Foreskin keratinocyte (primary cell): ENCODE measurements at places on chromosomes 16 and 17. TPM values are rescaled to one million over a fixed set of nuclear protein-coding genes. Genes with fewer than 3 reads are reported as not detected.

The TEDC2 gene
- total RNA-seq: 17.7 and 19.8 TPM in 2 replicates

The FNDC8 gene
- not detected in 2 replicates for total RNA-seq

The CACNG4 gene
- total RNA-seq: 0.17 and 0.18 TPM in 2 replicates

The KCNAB3 gene
- 0.78 and 1.0 TPM in 2 replicates for total RNA-seq

GRCh38 chr16:16881814-16882213 lies 502.9 kb downstream of the NPIPA7 start:
- no peak for DNase-seq

DNA sequence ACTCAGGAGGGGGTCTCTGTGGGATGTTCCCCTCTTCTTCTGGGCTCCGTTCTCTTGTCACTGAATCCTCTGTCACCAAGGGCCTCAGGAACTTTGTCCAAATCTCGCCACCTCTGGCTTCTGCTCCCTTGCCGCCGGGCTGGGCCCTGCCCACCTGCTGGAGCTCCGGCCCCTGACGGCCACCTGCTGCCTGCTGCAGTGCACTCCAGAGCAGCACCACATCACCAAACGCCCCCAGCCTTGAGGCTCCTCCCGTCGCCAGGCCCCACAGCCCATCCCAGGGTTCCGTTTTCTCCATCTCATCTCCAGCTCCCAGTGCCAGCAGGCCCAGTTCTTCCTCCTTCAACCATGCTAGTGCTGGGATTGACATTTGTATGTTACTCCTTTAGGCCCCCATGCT lies 43.6 kb downstream of the FOXL1 start:
- no peak for DNase-seq

- no peak for DNase-seq
Measured at GRCh38 chr16:87860553-87861299, 8.6 kb downstream of the SLC7A5 start.

DNA sequence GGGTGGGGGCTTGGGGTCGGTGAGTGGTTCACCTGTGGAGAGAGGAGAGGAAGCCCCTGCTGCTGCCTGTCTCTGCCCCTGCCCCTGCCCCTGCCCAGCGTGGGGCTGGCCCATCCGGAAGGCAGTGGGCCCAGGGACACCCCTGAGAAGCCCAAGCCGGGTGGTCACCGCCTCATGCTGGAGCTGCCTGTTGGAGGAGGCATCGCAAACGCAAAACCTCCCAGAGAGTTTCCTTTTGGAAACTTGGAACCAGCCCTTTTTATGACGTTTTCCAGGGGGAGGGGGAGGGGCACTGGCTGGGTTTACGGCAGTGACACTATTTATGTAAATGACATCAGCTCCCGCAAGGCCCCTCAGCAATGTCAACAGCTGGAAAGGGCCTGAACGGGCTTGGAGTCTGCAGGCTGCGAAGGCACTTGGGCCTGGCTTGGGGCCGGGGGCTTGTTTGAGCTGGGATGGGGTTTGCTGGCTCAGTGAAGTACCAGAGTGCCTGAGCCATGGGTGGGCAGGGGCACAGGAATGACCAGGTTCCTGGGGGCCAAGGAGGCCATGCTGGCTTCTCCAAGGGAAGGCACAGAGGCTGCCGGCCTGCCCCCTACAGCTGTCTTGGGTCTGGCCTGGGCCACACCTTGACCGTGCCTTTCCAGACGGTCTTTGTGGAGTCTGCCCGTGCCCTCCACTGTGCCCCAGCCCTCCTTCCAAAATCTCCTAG lies 219.5 kb downstream of the NTN1 start:
- no peak for DNase-seq

DNA sequence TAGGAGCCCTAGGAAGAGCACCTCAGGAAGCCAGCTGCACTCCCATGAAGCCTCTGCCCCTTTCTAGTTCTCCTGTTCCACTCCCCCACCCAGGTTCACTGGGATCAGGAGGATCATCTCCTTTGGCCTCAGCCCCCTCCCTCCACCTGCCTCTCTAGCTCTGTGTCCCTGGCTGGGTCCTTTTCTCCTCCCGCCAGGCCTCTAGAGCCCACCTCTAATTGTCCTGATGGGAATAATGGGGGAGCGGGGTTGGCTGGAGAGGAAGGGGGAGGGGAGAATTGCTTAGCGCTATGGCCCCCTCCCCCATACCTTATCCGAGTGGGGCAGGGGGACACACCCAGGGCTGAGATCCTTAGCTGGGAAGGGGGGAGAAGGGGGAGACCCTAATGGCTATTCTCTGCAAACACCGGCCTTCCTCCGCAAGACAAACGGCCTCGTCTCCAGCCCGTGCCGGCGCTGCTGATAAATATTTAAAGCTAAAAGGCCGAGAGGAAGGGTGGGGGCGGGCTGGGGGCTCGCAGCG lies 997 bp downstream of the HOXB7 start:
- DNase-seq: no peak

DNA sequence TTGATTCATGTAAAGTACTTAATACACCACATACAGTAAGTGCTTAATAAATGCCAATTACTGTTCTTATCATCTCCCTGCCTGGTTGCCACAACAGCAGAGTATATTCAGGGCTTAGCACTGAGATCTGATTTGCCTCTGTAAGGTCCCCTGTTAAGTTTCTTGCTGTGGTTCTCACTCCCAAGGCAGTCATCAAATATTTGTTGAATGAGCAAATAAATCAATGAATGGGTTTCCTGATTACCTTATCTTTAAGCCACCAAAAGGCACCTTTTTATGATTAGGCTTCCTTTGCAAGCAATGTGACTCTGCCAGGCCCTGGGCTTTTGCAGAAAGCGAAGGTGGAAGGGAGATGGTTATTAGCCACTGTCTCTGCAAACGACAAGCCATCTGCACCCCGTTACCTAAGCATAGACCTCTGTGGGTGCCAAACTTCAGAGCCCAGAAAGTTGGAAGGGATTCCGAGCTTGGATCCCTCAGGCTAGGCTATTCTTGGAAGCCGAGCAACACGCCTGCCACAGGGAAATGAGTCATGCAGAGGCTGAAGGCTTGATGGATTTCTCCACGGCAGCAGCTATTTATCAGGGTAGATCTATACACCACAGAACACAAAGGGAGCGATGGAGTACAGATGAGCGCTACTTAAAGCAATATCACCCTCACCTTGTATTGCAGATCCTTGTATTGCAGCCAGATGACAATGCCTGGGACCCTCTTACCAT lies 102.0 kb downstream of the GRIN2A start:
- DNase-seq: peak; percentile 11

DNA sequence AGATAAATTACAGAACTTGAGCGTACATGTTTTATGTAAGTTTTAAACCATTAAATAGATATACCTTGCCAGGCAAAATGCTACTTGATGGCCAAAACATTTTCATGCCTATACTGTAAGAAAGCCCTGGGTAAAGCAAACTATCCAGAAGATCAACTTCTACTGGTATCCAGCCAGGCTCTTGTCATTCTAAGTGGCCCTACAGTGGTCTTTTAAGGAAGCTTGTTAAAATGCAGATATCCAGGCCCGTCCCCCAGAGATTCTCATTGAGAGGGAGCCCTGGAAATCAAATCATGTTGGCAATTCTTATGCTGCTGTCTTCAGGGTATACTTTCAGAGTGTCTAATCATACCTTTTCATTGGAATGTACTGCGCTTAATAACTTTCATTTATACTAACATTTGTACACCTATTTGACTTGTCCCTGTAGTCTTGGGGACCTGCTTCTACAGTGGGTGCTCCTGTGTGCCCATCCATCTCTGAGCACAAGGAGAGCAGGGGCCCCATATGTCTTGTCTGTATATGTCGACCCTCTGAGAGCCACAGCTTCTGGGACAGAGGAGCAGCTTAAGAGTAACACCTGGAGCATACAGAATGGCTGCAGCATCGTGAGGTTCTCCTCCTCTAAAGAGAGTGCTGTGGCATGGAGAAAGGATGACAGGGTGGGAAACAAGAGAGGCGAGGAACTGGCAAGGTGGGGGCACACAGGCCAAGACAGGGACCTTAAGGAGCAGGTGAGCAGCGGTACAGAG lies 43.6 kb upstream of the ANKFY1 start:
- no peak for DNase-seq

- peak; percentile 100 for DNase-seq
Measured at GRCh38 chr17:67421869-67422273, 44.8 kb downstream of the PITPNC1 start.

DNA sequence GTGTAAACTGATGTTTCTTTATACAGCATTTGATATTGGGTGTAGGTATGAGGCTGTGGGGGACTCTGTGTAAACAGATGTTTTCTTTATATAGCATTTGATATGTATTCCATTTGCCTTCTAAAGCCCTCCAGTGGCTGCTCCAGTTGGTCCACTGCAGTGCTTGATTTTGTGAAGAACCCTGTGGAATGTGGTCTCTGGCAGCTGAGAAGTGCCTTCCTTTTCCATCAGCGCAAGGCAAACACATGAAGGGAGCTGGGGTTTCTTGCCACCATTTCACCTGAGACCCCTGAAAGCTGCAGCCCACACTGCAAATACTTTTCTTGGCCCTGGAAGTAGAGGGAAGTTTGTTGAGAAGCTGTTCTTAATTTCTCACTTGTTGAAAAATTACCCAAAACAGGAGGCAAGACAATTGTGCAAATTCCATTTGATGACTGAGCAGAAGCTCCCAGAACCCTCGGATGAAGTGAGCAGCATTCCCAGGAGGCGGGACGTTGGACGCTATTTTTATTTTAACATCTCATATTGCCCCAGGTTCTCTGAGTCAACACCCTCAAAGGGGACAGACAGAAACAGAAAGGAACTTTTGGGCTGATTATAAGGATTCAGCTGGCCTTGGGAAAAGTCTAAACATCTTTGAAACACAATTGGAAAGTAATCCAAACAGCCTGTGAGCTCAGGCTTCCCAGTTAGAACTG lies 158.5 kb upstream of the RPH3AL start:
- DNase-seq: no peak

- no peak for DNase-seq
Measured at GRCh38 chr17:49738456-49739163, 25.3 kb downstream of the FAM117A start.

DNA sequence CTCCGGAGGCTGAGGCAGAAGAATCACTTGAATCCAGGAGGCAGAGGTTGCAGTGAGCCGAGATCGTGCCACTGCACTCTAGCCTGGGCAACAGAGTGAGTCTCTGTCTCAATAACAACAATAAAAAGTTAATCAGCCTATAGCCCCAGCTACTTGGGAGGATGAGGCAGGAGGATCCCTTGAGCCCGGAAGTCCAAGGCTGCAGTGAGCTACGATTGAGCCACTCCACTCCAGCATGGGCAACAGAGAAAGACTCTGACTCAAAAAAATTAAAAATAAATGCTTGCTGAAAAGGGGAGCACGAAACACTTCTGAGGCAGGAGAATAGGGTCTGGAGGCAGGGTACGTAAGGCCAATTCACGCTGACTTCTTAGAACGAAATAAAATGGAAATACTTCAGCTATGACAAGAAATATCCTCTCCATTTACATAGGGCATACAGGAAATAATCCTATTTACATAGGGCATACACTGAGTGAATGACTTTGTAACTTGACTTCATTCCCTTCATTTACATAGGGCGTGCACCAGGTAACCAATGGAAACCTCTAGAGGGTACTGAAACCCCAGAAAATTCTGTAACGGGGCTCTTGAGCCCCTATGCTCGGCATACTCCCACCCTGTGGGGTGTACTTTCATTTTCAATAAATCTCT lies 3.2 kb upstream of the PRPSAP1 start:
- DNase-seq: no peak

- no peak for DNase-seq
Measured at GRCh38 chr16:73058221-73058615, 10.3 kb upstream of the ZFHX3 start.
